ENCODE measurements at places on chromosomes 12 and 14.
A peak's percentile ranks its signal among the peaks of the same experiment; 100 is the strongest.

GRCh38 chr12:1502831-1503230 lies 91.5 kb downstream of the FBXL14 start:
- DNase-seq, result no peak

GRCh38 chr14:86823581-86823980 lies 1169.4 kb downstream of the GALC start:
- no peak for DNase-seq

GRCh38 chr14:55121628-55122439 lies 7.2 kb upstream of the LGALS3 start:
- DNase-seq, result no peak

- DNase-seq, result no peak
These were observed 375.9 kb downstream of the DAD1 start for GRCh38 chr14:22213120-22213519.

- DNase-seq, result no peak
These were observed 106.0 kb upstream of the FAR2 start for GRCh38 chr12:29043069-29043468.

- DNase-seq, result no peak
These were observed 121.7 kb upstream of the NOVA1 start for GRCh38 chr14:26719514-26719913.

DNA sequence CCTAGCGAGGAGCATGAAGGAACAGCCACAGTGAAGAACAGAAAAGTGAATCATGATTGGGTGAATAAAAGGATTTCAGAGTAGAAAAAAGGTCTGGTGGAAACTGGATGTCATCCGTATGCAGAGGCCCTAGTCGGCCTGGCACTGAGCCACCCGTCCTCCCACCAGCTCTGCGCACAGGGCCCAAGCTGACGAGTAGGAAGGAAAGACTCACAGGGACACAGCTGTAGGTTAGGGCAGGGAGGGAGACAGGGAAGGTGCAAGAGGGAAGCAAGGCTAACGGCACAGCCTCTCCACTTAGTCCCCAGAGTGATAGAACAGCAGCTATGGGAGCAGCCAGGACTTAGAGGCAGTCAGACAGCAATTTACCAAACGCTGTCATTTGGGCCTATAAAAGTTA lies 112.6 kb downstream of the KCNK10 start:
- DNase-seq, result no peak

DNA sequence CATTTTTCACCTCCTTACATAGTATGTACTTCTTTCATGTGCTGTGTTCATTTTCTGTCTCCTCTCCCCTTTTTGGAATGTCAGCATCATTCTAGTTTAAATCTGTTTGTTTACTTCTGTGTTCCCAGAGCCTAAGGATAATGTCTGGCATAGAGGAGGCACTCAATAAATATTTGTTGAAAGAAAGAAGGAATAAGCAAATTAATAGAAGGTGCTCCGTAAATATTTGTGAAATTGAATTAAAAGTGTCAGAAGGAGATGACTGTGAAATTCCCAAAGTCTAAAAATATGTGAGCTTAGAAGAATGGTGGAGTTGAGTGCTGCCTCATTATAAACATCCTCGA lies 3.3 kb upstream of the CDKN1B start:
- DNase-seq, result no peak

GRCh38 chr12:98424726-98425401 lies 90.5 kb upstream of the TMPO start:
- DNase-seq, result peak; percentile 73

GRCh38 chr12:53222806-53223261 lies 9.2 kb downstream of the RARG start:
- no peak for DNase-seq

DNA sequence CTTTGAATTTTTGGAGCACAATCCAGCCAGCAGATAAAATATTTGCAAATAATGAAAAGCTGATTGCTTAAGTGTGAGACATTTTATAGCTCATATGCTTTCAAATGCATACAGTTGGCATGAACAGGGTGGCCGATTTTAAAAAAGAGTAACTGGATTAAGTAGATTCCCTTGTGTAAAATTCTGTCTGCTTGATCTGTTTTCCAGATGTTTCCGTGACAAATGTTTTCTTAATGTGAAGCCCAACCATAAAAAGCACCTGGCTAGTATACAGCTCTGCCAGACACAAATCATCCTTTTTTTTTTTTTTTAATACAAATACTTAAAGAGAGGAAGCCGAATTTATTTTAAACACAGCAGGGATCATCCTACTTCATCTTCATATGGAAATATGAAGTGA lies 440.7 kb downstream of the CCER1 start:
- DNase-seq, result peak; percentile 38

DNA sequence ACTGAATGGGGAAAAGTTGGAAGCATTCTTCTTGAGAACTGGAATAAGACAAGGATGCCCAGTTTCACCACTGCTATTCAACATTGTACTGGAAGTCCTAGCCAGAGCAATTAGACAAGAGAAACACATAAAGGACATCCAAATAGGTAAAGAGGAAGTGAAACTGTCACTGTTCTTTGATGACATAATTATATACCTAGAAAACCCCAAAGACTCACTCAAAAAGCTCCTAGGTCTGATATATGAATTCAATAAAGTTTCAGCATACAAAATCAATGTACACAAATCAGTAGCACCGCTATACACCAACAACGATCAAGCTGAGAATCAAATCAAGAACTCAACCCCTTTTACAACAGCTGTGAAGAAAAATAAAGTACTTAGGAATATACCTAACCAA lies 157.3 kb upstream of the DDHD1 start:
- DNase-seq, result no peak

GRCh38 chr12:76375939-76376338 lies 27.7 kb upstream of the BBS10 start:
- no peak for DNase-seq

DNA sequence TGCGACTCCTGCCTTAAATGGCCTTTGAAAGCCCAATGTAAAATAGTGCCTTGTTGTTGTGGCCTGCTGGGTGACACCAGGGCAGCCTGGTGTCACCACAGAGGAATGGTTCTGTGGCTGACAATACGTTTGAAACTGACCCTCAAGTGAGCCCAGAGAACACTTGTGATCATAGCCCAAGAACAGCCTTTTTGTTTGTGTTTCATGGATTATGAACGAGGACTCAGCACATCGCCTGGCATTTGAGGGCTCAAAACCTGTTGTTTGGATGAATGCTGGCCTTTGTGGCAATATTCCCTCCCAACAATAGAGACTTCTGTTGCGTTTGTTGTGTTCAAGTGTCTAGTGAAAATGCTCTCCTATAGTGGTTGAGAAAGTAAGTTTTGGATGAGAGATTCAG lies 48.5 kb downstream of the TSPAN9 start:
- DNase-seq, result no peak

- DNase-seq, result no peak
These were observed 371.2 kb downstream of the BTG1 start for GRCh38 chr12:91774434-91774921.

- DNase-seq, result no peak
These were observed 10.7 kb downstream of the PCNX4 start for GRCh38 chr14:60102389-60102788.
